ENCODE measurements at places on chromosomes 16 and 17.

- no peak for DNase-seq
These were observed 15.5 kb downstream of the MSI2 start for GRCh38 chr17:57271821-57272220.

- DNase-seq = no peak
These were observed 64.0 kb downstream of the SOX9 start for GRCh38 chr17:72184805-72185204.

GRCh38 chr17:18981642-18982424, 22.7 kb downstream of the FAM83G start:
- no peak for DNase-seq

GRCh38 chr16:68231384-68232136, 4.4 kb downstream of the ESRP2 start:
- no peak for DNase-seq

- DNase-seq = no peak
These were observed 968 bp downstream of the CEP112 start for GRCh38 chr17:66190738-66191592.

DNA sequence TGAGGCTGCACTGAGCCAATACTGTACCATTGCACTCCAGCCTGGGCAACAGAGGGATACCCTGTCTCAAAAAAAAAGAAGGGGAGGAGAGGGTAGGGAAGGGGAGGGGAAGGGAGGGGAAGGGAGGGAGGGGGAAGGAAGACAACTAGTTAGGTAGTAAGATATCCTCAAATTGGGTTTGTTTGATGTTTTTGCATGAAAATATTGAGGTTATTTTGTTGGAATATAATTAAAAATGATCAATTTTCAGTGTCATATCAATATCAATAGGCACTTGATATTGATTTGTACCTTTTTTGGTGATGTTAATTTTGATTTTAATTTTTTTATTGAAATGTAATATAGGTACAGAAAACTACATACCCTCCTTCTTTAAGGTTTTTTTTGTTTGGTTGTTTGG, 16.6 kb upstream of the PDP2 start:
- DNase-seq = no peak

DNA sequence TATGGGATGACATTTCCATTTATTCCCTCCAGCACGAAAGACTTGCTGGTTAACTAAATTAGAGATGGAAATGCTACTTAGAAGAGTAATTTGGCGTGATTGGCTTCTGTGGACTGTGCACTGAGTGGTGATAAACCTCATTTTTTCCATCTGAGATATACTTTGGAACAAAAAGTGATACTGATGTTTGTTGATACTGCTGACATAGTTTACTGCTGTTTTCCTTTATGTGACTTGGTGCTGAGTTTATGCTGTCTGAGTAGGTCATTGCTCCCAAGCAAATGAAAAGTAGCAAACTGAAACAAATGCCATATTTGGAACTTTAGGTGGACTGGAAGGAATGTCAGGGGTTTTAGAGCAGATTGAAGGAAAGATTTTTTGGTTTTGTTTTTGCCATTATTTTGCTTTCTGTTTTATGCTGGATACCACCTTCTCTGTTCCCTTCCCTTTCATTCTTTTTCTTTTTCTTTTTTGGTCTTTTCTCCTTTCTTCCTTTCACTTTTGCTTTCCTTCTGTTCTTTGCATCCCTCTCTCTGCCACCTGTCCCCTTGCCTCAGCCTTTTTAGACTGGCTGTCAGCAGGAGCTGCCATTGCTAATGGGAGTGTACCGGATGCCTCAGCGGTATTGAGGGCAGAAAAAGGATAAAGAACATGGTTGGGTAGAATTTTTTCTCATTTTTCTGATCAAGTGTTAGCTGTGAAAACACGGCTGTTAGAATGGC, 41.8 kb downstream of the NUP93 start:
- DNase-seq = no peak

GRCh38 chr16:4011225-4011939, 104.9 kb downstream of the ADCY9 start:
- DNase-seq = no peak

DNA sequence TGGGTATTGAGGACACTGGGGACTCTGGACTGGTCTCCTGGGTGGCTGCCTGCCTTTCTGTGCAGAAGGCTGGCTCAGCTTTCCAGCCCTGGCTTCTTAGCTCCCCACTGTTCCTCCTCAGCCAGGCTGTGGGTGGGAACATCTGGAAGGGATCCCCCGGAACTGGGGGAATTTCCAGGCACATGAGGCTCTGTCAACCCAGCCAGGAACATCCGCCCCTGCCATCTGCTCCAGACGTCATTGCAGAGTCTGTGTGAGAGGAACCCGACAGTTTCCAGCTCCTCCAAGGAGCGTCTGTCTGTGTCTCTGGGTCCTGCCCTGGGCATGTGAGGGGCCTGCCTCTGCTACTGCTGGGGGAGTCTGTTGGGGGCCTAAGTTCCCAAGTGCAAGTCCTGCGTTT, 36.2 kb upstream of the CRHR1 start:
- no peak for DNase-seq

DNA sequence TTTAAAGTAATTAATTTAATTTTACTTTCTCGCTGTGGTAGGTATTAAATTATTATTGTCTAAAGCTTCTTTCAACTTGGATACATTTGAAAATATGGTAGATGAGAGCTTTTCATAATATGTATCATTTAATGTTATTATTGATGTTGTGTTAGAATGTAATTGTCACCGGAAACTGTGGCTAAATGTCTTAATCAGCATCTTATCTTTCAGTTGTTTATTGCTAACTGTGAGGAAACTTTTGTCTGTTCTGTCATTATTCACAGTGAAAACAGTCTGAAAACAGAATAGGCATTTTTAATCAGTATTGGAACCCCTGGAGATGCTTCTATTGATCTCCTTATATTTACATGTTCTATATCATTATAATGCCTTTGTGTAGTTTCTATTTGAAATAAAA, 120.7 kb downstream of the STXBP4 start:
- no peak for DNase-seq

- DNase-seq = no peak
These were observed 222.5 kb downstream of the FOXL1 start for GRCh38 chr16:86800894-86801293.

- DNase-seq = no peak
These were observed 14.8 kb upstream of the NLRC3 start for GRCh38 chr16:3591991-3592390.

DNA sequence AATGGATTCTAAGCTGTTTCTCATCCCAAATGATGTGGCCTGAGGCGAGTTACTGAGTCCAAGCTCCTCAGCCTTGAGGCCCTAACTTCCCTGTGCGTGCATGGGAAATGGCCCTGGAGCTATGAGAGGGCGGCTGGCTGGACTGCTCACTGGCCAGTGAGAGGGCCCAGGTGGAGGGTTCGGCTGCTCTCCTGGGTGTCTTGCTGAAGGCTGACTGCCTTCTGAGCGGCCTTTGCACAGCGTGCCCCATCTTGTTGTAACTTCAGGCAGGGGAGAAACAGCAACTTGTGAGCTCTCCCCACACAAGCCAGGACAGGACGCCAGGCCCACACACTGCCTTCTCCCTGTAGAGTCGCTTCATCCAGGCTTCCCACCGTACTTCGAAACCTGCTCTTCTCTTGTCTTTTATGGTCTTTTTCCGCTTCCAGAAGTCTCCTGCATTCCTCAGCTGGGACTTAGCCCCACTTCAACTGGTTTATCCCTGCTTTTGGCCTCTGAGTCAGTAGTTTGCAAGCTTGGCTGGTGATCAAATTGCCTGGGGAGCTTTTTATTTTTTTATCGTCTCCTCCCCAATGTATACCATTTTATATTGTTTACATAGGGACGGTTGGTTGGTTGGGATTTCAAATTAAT, 13.3 kb downstream of the CDH3 start:
- no peak for DNase-seq

DNA sequence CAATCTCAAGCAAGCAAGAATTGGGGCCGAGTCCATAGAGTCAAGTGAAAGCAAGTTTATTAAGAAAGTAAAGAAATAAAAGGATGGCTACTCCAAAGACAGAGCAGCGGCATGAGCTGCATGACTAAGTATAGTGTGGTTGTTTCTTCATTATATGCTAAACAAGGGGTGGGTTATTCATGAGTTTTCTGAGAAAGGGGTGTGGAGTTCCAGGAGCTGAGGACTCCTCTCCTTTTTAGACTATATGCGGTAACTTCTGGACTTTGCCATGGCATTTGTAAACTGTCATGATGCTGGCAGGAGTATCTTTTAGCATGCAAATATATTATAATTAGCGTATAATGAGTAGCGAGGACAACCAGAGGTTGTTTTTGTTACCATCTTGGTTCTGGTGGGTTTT, 819.9 kb downstream of the KCNJ2 start:
- no peak for DNase-seq

- DNase-seq = no peak
These were observed 113.8 kb downstream of the MSI2 start for GRCh38 chr17:57370037-57370581.

GRCh38 chr17:81481073-81481799, 31.4 kb downstream of the ACTG1 start:
- peak; percentile 49 for DNase-seq

DNA sequence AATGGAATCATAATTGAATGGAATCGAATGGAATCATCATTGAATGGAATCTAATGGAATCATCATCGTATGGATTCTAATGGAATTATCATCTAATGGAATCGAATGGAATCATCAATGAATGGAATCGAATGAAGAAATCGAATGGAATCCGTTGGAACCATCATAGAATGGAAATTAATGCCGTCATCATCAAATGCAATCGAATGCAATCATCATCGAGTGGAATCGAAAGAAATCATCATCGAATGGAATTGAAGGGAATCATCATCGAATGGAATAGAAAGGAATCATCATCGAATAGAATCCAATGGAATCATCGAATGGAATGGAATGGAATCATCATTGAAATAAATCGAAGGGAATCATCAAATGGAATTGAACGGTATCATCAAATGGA, 217.2 kb downstream of the SHCBP1 start:
- DNase-seq = no peak

DNA sequence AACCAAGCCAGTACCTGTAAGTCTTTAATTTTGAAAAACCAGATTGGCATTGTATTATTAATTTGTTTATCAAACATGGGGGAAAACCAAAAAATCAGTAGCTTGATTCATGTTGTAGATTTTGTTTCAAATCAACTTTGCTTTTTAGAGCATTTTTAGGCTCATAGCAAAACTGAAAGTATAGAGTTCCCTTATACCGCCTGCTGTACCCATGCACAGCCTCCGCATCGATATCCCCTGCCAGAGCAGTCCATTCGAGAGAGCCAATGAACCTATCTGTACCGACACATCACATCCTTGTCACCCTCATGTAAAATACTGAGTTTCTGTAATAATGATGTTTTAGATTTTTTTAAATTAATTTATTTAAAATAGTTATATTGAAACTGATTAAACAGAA, 16.2 kb upstream of the MRC2 start:
- DNase-seq = no peak

GRCh38 chr17:40457964-40458791, 14.9 kb downstream of the IGFBP4 start:
- DNase-seq = no peak

GRCh38 chr16:83843657-83844056, 35.9 kb downstream of the HSBP1 start:
- no peak for DNase-seq

GRCh38 chr17:77325577-77326075, 184.9 kb downstream of the SEC14L1 start:
- no peak for DNase-seq

DNA sequence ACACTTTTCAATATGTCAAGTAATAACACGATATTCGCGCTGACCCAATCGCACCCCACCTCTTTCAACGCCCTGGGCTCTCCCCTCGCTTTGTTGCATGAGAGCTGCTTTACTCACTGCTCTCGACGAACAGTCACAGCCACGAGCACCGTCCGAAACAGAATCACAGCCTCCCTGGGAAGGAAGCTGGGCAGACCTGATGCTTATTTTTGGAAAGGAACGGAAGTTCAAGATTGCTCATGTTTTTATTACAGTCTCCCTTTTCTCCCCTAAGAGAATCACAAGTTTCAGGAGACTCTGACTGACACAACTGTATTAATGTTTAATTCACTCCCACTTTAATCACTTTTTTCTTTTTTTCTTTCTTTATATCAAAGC, 67.8 kb downstream of the ANKRD11 start:
- no peak for DNase-seq

DNA sequence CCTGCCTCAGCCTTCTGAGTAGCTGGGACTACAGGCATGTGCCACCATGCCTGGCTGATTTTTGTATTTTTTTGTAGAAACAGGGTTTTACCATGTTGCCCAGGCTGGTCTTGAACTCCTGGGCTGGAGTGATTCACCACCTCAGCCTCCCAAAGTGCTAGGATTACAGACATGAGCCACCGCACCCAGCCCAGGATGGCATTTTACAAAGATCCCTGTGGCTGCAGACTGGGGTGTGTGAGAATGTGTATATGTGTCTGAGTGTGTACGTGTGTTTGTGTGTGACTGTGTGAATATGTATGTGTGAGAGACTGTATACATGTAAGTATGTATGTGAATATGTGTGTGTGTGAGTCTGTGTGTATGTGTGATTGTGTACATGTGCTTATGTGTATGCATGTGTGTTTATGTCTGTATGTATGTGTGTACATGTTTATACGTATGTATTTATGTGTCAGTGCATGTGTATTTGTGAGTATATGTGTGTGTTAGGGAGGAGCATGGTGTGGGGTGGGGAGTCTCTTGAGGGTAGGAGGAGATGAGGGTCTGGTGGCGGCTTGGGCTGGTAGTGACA, 17.0 kb downstream of the RPTOR start:
- DNase-seq = no peak

DNA sequence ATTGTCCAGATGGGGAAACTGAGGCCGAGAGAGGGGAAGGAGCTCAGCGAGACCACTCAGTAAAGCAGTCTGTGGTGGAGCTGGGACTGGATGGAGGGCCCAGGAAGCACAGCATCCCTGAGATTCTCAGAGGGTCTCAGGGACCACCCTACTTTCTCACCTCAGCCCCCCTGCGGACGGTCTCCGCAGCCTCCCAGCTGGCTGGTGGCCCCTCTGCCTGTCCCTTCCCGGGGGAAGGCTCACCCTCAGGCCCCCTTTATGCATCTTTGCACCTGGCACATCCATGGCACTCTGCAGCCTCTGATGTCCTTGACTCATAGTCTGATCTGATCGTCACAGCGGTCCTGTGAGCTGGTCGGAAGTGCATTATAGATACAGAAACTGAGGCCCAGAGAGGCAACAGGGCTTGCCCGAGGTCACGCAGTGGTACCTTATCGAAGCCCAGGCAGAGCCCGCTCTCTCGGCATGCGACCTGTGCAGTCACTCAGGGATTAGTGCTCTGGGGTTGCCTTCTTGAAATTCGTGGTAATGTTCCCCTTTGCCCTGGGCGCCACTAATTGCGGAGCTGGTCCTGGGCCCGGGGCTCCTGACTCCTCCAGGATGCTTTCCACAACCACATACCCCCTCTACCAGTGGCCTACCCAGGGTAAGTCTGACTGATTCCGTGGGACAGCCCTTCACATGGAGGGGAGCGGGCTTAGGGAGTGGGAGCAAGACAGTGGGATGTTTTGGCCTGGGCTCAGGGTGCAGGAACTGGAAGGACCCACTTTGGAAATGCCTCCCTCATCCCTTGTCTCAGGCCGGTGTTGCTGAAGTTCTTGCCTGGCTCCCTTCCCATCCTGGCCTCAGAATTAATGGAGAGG, 24.4 kb downstream of the RAB11FIP4 start:
- no peak for DNase-seq

Measured in activated CD4-positive, alpha-beta T cell treated with anti-CD3 and anti-CD28 coated beads for 1 hour (primary cell).